ENCODE measurements at places on chromosomes 11 and 22.

GRCh38 chr11:66226101-66226500 lies 42.3 kb upstream of the RAB1B start:
- no peak for DNase-seq

GRCh38 chr11:116710001-116710674 lies 62.6 kb downstream of the BUD13 start:
- DNase-seq, result no peak

DNA sequence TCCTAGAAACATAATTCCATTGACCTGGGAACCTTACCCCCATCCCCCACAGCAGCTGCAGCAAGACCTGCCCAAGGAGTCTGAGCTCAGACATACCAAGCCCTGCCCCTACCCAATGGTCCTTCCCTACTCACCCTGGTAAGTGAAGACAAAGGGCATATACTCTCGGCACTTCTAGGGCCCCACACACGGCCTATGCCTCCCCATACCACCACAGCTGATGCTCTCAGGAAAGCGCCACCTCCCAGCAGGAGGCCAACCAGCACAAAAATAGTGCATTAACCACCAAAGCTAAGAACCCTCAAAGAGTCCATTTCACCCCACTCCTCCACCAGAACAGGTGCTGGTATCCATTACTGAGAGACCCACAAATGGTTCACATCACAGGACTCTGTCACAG lies 74.4 kb upstream of the GUCY1A2 start:
- no peak for DNase-seq

- DNase-seq, result no peak
Observed at GRCh38 chr11:114396916-114397315, 3.4 kb downstream of the C11orf71 start.

GRCh38 chr11:123158033-123159003 lies 36.7 kb downstream of the CLMP start:
- no peak for DNase-seq

GRCh38 chr22:29787371-29787980 lies 20.3 kb downstream of the UQCR10 start:
- DNase-seq, result no peak

DNA sequence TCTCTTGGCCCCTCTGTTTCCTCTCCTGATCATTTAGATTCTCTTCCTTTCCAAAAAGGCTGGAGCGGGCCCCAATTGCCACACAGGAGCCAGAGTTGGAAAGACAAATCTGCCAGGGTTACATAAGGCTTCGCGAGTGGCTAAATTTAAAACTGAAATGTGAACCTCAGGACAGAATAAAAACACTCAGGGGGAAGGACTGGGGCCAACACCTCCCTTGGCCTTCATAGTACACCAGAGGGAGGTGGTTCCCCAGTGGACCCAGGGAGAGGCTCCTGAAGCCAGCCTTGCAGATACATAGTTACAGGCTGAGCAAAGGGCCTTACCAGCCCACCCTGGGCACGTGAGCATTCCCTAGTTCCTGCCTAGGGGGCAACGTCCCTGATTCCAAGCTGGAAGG lies 150.1 kb downstream of the MN1 start:
- peak; percentile 32 for DNase-seq

DNA sequence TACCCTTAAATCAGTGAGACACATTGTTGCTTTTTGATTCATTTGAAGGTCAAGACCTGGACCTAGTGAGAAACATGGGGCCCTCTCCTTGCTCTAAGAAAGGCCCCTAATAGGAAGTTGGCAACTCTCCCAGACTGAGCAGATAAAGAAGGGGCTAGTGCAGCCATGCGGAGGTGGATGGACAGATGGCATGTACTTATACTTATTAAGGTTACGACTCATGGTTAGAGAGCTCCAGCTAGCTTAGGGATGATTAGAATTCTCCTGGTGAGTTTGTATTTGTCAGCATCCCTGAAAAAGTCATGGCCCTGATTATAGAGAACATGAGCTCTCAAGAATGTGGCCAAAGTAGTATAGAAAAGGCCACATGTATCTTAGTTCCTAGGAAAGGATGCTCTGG lies 112.1 kb upstream of the BDNF start:
- DNase-seq, result no peak

DNA sequence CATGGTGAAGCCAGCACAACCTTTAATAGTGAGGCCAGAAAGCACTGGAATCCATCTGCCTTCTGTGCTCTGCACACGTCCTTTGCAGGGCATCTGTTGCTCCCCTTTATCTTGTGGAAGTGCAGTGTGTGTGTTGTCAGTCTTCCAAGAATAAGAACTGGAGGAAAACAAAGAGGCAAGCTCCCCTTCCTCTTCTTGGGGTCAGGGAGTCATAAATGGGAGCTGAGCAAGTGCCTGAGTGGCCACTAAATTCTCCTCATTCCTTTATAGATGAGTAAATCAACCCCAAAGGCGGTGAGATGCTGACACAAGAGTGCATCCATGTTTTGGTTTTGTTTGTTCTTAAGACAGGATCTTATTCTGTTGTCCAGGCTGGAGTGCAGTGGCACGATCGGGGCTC lies 38.3 kb downstream of the WT1 start:
- no peak for DNase-seq

DNA sequence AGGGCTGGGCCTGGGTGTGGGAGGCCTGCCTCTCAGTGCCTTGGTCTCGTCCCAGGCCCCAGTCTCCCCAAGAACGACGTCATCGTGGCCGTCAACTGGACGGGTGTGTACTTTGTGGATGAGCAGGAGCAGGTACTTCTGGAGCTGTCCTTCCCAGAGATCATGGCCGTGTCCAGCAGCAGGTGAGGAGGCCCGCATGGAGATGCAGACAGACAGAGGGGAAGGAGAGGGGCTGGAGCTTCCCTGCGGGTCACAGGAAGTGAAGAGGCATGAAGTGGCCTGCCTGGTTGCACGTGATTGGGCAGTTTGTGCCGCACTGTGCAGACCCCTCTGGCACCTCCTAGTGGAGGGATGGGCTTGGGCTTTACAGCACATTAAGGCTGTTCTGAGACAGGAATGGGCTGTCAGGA lies 70.4 kb downstream of the MYO7A start:
- DNase-seq, result no peak

DNA sequence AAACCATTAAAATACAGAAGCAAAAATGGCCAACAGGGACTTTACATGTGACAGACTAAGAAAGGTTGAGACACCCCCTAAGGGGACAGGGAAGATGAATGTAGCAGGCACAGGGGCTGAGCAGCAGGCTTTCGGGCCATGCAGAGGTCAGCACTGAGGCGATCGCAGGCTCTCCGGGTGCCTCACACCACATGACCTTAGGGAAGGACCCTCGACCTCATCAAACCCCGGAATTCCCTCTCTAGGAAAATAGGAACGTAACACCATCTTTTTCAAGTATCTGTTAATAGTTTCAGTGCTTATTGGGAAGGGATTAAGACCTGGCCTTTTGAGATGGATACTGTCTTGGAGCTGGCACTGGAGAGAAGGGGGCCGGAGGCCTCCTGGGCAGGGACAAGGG lies 27.4 kb downstream of the OPCML start:
- no peak for DNase-seq

GRCh38 chr11:60469723-60470122 lies 14.1 kb downstream of the MS4A1 start:
- no peak for DNase-seq

- no peak for DNase-seq
Observed at GRCh38 chr11:76823481-76824028, 37.2 kb upstream of the ACER3 start.

DNA sequence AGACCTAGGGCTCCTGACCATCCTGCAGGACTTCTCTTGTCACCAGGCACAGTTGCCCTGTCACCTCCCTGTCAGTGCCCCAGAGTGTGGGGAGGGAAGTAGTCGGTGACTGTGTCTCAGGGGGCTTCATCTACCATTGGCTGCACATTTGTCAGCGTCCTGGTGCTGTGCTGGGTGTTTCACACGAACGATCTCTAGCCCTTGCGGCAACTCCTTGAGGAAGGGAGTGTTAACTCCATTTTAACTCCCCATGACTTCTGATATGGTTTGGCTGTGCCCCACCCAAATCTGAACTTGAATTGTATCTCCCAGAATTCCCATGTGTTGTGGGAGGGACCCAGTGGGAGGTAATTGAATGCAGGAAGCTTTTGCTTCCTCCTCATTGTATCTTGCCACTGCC lies 7.1 kb downstream of the TSKU start:
- no peak for DNase-seq

DNA sequence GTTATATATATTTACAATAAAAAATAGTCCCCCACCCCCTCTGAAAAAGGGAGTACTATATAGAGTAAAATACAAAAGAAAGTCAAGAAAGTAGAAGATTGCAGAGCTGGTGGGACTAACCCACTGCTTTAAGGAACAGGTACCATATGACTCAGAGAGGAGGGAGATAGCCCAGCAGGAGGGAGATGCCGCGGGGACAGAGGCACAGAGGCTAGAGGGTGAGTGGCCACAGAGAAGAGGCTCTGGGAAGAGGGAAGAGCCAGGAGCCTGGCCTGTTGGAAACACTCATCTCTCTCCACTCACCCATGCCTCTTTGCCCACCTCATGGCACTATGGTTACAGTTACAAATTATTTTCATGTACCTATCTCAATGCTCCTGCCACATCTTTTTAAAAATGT lies 53.6 kb upstream of the LYVE1 start:
- no peak for DNase-seq

GRCh38 chr11:11291041-11292015 lies 61.7 kb downstream of the CSNK2A3 start:
- DNase-seq, result no peak

DNA sequence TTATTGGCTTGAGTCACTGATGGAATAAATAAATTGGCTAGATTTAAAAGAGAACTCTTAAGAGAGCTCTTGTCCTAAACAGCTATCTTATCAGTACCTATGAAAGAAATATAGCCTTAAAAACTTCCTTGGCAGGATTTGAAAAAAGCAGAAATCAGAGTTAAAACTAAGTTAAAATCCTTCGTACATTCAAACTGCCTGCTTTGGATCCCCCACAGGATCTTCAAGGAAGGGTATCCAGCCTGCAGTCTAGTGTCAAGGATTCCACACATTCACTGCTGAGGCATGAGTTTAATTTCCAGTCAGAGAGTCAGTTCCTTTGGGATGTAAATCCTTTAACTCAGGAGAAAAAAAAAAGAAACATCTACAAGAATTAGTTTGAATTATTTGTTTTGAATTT lies 242.9 kb upstream of the UBASH3B start:
- DNase-seq, result no peak

GRCh38 chr22:28820885-28821284 lies 20.5 kb upstream of the XBP1 start:
- DNase-seq, result no peak

- no peak for DNase-seq
Observed at GRCh38 chr11:66646828-66647227, 8.3 kb downstream of the RBM4 start.

DNA sequence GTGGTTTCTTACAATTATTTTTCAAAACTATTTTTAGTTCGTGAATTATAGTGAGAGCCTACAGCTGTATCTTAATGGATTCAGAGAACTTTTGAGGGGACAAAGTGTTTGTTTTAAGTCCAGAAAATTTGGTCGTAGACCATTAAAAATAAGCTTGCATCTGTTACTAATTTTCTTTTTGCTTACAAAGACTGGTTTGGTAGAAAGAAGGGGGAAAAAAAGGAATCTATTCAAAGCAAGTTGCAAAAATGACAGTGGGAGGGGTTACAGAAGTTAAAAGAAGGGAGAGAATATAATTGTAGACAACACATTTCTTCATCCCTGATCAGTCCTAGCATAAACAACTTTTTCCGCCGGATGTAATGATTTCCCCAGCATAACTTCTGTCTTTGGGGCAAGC lies 72.1 kb downstream of the AMOTL1 start:
- peak; percentile 76 for DNase-seq

GRCh38 chr11:64044730-64045393 lies 9.1 kb downstream of the FLRT1 start:
- no peak for DNase-seq

- no peak for DNase-seq
Observed at GRCh38 chr11:59765068-59765735, 10.0 kb downstream of the STX3 start.

DNA sequence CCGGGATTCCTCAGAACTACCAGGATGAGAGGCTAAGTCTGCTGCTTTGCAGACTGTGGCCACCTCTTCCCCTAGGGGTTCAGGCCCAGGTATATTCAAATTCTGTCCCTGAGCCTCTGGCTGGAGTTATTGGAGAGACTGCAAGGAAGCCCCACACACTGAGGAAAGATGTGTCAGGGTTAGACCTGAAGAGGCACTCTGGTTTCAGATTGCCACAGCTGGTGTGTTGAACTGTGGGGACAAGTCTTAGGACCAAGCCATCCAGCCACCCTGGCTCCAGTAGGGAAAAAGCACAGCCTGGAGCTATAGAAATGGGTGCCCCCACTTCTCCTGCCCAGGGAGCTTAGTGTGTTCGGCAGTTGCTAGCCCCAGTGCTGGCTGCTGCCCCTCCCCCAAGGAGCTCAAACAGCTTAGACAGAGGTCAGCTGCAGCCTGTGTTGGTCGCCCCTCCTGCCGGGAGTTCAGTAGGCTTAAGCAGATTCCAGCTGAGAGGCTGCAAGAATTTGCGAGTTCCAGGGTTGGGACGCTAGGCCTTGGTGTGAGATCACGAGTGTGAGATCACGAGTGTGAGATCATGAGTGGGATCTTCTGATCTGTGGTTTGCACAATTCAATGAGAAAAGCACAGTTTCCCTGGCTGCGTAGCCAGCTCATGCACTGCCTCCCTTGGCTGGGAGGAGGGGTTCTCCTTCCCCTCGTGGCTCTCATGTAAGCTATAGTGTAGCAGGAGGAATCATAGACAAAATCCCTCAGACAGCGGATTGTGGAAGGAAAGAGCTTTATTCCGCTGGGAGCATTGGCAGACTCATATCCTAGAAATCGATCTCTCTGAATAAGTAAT lies 552.1 kb upstream of the CHORDC1 start:
- no peak for DNase-seq

- DNase-seq, result no peak
Observed at GRCh38 chr11:108904480-108904879, 239.6 kb downstream of the DDX10 start.

GRCh38 chr11:79594834-79595233 lies 154.0 kb upstream of the TENM4 start:
- DNase-seq, result no peak

DNA sequence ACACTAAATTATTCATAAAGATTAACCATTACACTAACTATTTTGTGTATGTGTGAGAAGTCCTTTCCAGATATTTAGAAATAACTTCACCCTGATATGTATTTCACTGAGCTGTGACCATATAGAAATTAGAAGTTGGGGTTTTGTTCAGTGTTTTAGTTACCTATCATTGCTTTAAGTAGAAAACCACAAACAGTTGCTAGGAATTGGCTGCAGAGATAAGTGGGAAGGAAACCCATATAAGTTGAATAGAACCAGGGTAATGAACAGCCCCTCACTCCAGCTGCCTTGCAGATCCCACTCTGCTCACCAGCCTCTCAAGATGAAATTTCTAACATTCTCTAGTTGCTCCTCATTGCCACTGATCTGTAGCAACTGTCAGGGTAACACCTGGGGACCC lies 10.3 kb downstream of the SRSF8 start:
- DNase-seq, result no peak

GRCh38 chr22:21652547-21653545 lies 10.7 kb downstream of the SDF2L1 start:
- no peak for DNase-seq

GRCh38 chr11:65026810-65027209 lies 429 bp upstream of the SNX15 start:
- DNase-seq, result no peak

Data from fibroblast of gingiva (primary cell).